ENCODE measurements at places on chromosomes 11 and 22.
A peak's percentile ranks its signal among the peaks of the same experiment; 100 is the strongest.

- DNase-seq, result no peak
Observed at GRCh38 chr11:36077886-36078685, 134.2 kb downstream of the LDLRAD3 start.

DNA sequence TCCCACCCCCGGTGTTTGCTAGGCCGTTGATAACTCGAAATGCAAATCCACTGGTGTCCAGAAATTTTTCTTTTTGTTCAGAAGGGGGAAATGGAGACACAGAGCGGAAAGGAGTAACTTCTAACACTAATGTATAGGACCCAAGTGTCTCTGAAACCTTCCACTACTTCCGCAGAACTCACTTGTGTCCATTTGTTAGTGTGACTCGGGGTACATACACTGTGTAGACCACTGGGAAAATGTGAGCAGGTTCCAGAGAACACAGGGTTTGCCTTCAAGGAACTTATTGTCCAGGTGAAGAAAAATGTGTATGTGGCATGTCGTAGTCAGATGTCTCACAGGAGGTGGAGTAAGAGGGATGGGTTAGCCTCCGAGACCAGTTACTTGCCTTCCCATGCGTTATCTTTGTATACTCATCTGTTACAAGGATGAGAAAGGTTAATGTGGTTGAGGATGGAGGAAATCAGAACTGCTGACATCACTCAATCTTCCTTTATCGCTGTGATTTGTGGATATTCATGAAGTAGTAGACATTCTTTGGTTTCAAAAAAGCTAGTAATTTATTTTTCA, 857 bp downstream of the ARCN1 start:
- no peak for DNase-seq

GRCh38 chr11:65859812-65860277, 388 bp upstream of the MUS81 start:
- DNase-seq, result no peak

- DNase-seq, result no peak
Observed at GRCh38 chr22:29521526-29521925, 32.0 kb downstream of the THOC5 start.

GRCh38 chr22:23205339-23206049, 25.2 kb downstream of the BCR start:
- DNase-seq, result peak; percentile 44

DNA sequence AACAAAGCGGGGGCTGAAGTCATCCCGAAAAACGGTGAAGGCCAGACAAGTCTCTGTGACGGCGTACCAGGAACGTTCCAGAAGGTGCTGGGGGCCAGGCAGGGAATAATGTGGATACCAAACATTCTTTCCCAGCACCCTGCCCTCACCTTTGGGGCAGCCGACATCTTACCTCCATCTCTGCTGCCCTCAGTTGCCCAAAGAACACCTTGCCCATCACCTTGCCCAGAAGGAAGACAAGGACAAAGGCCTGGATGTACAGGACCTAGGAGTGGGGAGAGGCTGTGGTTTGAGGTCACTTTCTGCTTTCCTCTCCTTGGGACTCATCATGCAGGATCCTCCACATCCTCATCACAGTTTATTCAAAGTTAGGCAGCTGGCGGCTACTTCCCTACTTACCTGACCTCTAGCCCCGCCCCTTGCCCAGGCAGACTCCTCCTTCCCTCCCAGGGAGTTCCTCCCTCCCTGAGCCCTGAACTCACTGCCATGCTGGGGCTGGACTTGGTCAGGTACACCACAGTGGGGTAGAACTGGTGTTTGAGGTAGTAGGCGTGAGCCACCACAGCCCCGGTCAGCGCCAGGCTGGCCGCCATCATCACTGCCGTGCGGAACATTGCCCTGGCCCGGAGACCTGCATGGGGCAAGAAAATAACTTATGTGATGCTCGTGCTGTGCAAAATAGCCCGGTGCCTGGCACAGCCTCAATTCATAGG, 1.2 kb downstream of the SYVN1 start:
- DNase-seq, result peak; percentile 48

DNA sequence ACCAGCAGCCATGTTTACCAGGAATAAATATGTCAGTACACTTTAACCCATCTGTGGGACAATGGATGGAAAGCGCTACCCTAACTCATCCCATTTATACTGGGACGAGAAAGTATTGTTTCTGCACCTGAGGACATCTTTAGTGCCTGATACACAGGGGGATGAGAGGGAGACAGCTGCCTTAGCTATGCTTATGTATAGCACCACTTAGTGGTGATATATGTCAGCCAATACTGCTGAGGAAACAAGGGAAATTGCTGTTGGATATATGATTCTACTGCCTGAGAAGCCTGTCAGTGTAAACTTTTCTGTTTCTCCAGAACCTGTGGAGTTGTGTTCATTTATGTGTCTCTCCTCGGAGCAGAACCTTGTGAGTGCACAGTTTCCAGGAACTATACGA, 13.3 kb upstream of the CEP295 start:
- DNase-seq, result no peak

GRCh38 chr22:49371325-49372110, 456.2 kb downstream of the BRD1 start:
- no peak for DNase-seq

DNA sequence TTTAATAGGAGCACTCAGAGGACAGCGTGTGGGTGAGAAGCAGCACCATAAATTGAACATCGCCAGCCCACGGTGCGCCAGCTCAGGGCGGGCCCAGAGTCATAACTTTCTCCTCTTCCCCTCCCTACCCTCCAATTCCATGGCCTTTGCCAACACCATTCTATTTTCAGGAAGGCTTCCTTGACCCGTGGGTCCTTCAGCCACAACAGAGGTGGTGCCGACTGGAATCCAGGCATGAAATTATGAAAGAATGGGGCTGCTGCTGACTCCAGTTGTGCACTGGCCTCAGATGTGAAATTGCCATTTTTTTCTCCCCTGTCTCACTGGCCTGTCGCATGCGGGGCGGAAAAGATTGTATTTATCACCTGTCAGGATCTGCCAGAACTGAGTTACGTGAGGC, 345.9 kb downstream of the MIAT start:
- DNase-seq, result no peak

- no peak for DNase-seq
Observed at GRCh38 chr22:24133187-24133965, 47.9 kb upstream of the SUSD2 start.

Measured in keratinocyte (primary cell).